ENCODE measurements at places on chromosomes 2 and 18.

DNA sequence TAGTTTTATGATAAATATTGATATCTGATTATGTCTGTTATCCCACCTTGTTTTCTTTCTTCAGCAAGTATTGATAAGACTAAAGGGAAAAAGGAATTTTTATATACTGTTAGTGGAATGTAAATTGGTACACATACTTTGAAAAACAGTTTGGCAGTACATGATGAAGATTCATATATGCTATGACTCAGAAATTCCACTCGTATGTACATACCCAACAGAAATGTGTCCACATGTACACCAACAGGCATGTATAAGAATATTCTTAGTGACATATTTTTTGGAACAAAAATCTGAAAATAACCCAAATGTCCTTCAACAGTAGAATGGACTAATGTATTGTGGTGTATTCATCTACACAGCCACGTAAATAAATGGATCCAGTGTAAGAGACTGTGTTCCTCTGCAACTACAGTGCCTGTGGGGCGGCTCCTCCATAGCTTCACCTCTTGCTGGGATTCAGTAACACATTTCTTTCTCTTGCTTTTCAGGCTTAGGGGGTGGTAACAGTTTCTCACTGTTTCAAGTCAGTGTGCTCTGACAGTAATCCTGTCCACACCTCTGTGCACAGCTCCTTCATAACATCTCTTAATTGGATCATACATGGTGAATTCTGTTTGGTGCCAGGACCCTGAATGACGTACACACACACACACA is 35.5 kb upstream of the ALMS1 start:
- DNase-seq, result no peak

GRCh38 chr18:49584394-49584793 is 22.5 kb downstream of the LIPG start:
- DNase-seq, result no peak

- no peak for DNase-seq
Observed at GRCh38 chr2:6896930-6897759, 19.6 kb downstream of the RSAD2 start.

GRCh38 chr2:78876316-78876688 is 149.2 kb upstream of the REG3G start:
- no peak for DNase-seq

DNA sequence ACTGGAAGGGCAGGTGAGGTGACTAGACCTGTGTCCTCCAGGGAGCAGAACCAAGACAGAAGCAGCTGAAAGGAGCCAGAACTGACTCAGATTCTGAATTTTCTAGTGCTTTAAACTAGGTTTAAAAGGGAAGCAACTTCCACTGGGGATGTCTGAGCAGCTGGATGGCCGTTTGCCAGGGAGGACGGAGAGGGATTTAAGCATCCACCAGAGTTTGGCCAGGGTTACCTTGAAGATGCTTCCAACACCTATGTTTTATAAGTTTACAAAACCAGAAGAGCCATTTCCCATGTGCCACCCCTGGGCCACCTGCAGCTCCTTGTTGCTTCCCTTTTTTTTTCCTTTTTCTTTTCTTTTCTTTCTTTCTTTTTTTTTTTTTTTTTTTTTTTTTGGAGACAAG is 48.6 kb upstream of the RBM44 start:
- no peak for DNase-seq

DNA sequence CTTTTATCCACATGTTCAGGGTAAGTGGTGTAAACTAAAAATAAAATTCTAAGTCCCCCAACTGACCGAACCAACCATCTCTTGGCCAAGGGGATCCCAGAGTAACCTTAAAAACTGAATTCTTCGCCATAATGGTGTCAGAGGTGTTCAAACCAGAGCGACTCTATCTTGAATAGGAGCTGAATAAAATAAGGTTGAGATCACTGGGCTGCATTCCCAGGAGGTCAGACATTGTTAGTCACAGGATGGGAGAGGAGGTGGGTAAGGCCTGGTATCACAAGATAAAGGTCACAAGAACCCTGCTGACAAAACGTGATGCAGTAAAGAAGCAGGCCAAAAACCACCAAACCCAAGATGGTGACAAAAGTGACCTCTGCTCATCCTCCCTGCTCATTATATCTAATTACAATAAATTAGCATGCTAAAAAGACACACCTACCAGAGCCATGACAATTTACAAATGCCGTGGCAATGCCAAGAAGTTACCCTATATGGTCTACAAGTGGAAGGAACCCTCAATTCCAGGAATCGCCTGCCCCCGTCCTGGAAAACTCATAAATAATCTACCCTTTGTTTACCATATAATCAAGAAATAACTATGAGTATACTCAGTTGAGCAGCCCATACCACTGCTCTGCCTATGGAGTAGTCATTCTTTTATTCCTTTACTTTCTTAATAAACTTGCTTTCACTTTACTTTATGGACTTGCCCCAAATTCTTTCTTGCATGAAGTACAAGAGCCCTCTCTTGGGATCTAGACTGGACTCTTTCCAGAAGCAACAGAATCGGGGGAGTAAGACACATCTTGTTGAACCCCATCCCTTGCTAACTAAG is 302.4 kb downstream of the STK39 start:
- DNase-seq, result no peak

DNA sequence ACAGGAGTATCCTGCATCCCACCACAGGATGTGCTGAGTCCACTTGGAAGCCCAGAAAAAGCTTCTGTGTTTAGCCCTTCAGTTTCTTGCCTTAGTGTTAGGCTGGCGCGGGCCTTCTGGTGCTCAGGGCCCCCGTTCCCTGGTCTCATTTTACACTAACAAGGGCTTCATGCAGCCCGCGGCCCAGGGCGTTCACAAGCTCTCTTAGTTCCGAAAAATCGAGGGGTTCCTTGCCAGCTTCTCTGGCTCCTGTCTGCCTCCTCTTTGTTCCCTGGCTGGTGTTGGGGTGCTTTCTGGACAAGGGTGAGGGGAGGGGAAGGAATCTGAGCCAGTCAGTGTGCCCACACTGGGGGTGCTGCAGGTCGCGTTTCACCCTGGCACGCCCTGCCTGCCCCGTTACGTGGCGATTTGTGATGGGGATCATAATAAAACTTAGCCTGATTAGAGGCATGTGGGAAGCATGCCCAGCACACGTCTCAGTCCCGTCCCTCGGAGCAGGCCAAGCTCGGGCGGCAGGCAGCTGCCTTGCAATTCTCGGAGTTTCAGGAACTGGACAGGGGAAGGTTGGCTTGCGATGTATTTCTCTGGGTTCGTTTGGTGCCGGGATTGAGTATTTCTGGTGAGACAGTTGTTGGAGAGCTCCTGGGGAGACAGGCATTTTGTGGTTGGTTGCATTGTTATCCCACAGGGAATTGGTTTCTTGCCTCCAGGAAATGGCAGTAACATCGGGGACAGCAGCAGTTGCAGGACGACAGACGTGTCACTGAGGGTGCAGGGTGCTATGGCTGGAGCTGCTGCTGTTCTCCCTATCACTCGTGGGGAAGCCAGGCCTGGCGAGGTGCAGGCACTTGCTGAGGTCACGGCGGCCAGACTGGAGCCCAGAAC is 22.9 kb downstream of the SH3BP4 start:
- DNase-seq, result no peak

DNA sequence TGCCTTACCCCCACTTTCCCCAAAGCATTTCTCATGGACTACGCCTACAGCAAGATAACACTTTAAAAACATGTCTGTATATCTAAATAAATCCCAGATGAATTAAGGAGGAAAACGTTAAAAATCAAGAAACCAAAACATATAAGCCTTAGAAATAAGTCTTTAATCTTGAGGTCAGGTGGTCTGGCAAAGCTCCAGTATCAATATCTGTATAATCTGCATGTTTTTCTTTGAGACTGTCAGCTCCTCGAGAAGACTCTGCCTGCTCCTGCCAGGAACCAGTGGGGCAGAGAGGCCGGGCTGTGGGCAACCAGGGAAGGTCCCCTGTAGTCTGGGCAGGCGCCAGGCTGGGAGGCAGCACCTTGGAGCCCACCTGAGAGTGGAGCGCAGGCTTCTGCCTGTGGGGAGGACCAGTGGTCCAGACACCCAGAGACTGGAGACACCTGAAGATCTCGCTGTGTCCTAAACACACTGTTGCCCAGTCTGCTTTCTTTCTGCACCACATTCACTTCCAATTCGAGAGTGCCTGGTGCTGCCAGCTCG is 291.0 kb upstream of the SOX11 start:
- DNase-seq, result no peak

DNA sequence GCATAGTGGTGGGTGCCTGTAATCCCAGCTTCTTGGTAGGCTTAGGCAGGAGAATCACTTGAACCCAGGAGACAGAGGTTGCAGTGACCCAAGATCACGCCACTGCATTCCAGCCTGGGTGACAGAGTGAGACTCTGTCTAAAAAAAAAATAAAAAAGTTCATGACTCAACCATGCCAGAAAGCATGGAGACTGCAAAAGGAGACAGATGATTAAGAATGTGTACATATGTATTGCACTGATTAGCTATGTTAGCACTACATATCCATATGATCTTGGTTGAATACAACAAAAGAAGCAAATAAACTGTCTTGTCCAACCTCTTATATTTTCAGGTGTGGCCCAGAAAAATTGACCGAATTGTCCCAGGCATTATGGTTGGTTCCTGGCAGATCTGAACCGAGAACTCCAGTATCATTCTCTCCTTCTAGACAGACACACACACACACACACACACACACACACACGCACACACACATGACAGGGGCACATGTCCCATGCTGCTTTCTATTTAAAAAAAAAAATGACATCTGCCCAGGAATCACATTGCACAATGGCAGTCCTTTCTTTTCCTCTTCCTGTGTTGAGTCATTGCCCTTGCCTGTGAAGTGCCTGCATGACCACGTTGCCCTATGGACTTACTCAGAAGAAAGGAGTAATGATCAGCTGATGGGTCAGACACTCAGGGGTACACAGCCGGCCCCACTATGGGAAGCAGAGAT is 65.6 kb downstream of the MYCN start:
- no peak for DNase-seq

- DNase-seq, result no peak
Observed at GRCh38 chr2:175599966-175600831, 401.9 kb downstream of the LNPK start.

DNA sequence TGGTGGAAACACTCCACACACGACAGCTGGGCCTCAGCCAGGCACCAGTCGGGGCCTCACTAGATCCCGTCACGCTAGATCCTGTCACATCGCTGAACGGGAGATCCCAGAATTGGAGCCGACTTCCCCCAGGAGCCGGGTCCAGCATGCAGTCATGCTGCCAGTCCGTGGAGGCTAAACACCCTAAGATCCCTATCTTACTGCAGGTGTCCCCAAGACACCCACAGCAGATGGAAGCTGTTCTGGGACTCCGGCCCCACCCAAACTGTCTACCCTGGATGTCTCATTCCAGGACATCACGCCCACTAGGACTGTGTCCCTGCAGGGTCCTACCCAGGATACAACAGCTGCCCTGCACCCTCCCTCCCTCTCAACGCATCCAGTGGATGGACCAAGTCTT is 23.4 kb downstream of the ZNF516 start:
- DNase-seq, result no peak

DNA sequence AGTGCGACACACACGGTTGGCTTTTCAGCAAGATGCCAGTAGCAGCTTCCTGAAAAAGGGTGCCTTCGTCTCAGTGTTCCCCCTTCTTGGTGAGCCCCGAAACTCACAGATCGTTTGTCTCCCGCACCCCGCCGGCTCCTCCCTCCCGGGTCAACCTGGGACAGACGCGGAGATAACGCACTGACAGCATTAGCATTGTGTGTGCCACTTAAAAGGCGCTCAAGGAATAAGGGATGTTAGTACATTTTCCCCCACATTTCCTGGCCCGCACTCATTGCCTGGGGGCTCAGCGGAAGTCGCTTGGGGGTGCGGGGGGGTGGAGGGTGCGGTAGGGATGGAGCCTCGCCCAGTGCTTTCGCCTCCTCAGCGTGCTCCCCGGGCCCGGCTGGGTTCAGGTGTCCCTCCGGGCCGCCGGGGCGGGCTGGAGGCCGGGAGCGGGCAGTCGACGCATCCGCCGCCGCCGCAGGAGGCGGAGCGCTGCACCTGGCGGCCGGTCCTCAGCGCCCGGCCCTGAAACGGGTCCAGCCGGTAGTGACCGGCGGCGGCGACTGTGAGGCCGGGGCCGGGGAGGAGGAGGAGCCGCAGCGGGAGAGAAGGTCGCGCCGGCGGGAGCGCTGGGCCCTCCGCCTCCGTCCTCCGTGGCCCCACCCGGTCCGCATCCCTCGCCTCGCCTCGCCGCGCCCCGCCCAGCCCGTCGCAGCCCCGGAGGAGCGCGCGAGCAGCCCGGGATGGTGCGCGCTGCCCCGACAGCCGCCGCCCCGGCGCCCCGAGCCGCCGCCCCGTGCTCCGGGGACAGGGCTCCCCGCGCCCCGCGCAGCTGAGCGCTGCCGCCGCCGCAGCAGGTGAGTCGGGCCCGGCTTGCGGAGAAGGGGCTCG is at the start of gene MFSD6:
MFSD6 (plus strand) TSS at position 694 of the 876 bp plus-strand sequence. CDS start 27,675 bp downstream, outside the sequence.
- DNase-seq, result peak; percentile 48

- no peak for DNase-seq
Observed at GRCh38 chr18:39806525-39806924, 2148.5 kb upstream of the PIK3C3 start.

DNA sequence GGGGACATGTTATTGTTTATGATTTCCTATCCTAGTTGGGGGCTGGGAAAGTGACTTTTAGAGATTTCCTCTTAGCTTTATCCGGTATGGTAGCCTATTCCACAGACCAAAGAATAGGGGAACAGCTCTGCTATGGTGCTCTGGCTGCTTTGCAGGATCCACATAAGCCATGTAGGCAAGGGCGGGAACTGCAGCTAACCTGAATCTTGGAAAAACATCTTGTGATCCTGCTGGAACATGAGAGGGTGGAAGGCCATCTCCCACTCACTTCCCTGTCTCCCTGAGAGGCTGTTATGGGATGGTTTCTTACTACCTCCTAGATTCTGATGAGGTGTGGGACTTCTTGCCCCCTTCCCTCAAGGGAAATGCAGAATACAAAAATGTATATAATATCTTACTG is 2.0 kb upstream of the DARS1 start:
- no peak for DNase-seq

DNA sequence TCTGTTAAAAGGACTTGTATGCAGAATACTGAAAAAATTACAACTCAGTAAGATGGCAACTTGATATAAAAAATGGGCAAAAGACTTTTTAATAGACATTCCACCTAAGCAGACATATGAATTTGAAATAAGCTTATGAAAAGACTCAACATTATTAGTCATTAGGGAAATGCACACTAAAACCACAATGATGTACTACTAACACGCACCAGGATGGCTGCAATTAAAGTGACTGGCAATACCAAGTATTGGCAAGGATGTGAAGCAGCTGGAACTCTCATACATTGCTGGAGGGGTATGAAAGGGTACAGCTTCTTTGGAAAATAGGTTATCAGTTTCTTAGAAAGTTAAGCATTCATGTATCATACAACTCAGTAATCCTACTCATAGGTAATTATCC is 3.2 kb upstream of the ENOSF1 start:
- no peak for DNase-seq

DNA sequence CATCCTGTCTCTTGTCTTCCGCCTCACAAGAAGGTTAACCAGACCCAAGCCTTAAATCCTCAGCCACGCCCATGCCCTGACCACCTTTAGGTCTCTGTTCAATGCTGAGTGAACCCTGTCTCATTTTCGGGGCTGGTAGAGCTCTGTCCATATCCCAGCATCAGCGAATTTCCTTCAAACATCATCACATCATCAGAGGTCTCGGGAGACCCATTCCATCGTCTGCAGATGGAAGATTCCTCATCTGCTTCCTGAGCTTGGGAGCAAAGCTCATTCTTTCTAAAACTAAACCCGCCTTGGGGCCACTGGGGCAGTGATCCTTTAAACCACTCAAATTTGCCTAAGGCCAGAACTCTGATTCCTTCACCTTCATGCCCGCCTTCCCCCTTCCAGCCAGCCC is 173.7 kb downstream of the TTC32 start:
- no peak for DNase-seq

Data from GM19239 (cell line).